ENCODE measurements at places on chromosomes 16 and 17.

GRCh38 chr16:55471448-55472097, 7.4 kb upstream of the MMP2 start:
- DNase-seq, result no peak

- DNase-seq, result no peak
These were observed 53.8 kb upstream of the LYRM9 start for GRCh38 chr17:27947005-27947406.

- DNase-seq, result no peak
These were observed 34.3 kb upstream of the RPRML start for GRCh38 chr17:47013341-47013740.

DNA sequence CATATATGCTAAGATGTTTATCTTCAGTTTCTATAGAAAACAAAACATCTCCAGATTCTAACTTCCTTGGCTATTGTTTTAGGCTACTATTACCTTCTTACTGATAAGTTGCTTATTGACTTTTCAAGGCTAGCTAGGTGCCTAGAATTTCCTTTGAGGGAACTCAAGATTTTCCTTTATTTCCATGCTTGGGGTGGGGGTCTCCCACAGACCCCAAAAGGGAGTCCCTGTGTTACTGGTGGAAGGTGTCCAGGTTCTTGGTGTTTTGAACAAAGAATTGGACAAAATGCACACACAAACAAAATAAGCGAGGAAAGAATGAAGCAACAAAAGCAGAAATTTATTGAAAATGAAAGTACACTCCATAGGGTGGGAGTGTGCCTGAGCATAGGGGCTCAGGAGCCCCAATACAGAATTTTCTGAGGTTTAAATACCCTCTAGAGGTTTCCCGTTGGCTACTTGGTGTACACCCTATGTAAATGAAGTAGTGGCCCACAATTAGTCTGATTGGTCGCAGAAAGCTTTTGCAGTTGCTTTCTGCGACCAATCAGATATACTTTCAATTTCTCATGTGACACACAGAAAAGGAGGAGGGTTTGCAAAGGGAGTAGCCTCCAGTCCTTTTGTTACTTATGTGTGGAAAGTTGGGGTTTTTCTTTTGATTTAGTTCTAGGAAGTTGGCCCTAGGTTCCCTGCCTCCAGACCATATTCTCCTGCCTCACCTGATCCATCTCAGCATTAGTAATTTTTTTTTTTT, 67.5 kb downstream of the MARF1 start:
- no peak for DNase-seq

- DNase-seq, result peak; percentile 47
These were observed 21.1 kb downstream of the WIPI1 start for GRCh38 chr17:68435876-68436842.

GRCh38 chr17:19973156-19973555, 4.5 kb downstream of the AKAP10 start:
- DNase-seq, result no peak

DNA sequence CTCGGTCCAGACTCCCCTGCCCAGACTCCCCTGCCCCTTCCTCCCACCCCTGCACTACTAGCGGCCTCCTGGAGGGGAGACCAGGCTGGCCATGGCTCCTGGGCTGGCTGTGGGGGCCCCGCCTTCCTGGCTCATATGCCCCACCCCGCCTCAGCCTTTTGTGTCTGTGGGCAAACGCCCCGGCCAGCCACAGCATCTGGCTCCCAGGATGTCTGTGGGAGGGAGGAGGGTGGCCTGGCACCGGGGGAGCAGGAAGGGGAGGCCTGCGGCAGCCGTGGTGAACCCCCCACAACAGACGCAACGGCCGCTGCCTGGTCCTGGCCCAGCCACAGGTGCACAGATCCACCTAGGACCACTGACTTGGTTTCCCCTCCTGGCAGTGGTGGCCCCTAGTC, 32.9 kb downstream of the BAHCC1 start:
- peak; percentile 86 for DNase-seq

DNA sequence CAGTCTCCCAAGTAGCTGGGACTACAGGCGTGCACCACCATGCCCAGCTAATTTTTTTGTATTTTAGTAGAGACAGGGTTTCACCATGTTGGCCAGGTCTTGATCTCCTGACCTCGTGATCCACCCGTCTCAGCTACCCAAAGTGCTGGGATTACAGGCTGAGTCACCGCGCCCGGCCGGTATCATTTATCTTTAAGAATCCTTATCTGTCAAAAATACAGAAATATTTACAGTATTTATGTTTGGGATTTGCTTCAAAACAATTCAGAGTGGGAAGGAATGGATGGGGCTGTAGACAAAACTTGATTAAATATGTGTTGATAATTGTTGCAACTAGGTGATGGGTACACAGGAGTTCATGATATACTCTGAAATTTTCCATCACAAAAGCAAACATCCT, 2.9 kb downstream of the BECN1 start:
- DNase-seq, result no peak

GRCh38 chr16:30896889-30897733, 697 bp downstream of the CTF1 start:
- DNase-seq, result peak; percentile 91

DNA sequence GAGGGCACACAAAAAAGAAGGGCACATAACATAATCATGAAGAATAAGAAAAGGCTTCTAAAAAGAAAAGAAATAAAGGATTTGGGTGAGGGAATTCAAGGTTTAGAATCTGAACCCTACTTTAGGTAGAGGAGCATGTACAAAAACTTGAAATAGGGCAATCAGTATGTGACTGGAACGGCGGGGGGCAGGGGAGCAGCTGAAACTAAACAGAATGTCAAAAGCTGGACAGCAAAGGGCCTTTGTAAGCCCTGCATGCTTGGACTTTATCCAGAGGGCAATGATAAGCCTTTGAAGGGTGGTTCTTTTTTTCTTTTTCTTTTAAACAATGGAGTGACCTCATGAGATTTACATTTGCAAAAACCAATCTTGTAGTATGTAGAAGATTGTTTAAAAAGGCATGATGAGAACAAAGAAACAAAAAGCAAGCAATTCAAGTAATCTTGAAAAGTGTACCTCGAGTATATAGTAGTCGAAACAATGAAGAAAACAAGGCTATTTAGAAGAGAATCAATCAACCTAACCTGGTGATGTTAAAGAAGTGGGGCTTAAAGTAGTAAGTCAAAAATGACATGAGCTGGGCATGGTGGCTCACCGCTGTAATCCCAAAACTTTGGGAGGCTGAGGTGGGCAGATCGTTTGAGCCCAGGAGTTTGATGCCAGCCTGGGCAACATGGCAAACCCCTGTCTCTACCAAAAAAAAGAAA, 46.7 kb upstream of the ANKFY1 start:
- peak; percentile 31 for DNase-seq

DNA sequence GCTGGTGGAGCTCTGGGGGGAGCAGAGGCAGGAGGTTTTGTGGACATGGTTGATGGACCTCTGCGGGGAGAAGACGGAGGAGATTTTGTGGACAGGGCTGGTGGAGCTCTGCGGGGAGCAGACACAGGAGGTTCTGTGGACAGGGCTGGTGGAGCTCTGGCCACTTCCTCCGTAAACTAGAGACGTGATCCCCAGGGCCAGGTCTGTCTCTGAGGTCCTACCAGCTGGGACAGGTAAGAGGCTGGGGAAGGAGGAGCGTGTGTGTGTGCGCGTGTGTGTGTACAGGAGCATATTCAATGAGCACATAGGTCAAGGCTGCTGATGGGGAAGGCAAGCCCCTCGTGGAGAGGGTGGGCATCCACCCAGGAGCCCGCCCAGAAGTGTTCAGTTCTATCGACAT, 20.6 kb downstream of the RPH3AL start:
- no peak for DNase-seq

GRCh38 chr16:58853854-58854791, 120.0 kb upstream of the GOT2 start:
- no peak for DNase-seq

DNA sequence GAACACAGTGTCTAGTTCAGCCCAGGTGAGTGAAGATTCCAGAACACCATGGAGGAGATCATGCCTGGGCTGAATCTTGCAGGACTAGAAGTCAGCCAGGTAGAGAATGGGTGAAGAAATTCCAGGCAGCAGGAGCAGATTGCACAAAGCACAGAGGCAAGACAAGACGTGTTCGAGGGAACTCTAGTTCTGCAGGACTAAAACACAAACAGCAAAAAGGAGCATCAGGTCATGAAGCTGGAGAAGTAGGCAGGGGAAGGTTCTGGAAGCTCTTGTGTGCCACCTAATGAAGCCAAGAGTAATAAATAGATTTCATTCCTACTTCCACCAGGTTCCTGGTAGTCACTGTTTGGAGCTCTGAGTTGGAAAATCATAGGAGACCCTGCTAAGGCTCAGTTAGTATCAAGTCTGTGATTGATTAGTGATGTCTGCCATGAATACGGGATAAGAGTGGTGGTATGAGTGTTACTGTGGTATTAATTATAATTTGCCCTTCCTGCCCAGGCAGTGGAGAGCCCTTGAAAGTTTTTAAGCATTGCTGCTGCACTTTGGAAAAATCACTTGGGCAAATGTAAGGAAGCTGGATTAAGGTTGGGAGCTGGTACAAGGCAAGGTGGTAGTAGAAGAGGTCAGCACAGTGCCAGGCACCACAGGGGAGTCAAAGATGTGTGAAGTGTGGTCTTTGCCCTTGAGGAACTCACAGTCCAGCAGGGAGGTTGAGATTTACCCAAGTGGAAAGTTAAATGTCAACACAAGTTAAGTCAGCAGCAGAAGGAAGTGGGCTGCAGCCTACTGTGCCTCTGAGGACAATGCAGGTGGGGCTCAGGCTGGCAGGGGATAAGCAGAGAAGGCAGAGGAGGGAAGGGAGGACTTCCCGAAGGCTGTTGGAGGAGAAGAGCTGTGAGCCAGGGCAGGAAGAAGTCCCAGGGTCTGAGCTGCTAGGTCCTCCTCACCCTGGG, 13.5 kb upstream of the FOXN1 start:
- no peak for DNase-seq

DNA sequence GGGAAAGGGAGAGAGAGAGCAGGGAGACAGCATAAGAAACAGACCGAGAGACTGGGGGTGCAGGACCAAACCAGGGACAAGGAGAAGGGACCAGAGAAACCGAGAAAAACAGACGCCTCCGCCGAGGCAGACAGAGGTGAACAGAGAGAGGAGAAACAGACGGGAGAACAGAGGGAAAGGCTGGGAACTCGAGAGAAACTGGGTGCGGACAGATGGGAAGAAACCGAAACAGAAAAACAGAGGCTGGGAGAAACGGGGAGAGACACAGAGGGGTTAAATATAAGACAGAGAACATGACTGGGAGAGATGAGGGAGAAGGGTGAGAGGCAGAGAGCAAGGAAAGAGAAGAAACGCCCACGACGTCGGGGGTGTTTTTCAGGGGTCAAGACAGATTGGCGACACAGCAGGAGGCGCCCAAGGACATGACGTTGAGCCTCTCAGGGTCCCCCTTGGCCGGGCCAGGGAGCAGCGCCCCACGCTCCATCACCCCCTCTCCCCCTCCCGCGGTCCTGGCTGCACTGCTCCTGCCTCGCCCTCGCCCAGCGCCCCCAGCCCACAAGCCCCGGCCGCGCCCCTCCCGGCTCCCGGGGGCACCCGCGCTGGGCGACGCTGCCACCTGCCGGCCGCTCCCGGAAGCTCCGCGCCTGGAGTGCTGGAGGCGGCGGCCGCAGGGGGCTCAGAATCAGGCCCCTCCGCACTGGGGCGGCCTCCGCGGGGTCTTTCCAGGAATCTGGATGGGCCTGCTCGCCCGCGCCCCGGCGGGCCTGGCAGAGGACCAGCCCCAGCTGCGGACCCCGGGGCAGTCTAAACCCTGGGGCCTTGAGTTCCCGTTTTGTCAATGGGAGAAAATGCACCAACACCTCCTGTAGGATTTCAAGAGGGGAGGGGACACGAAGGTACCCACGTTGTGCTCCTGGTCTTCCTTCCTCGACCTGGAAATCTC, 1.3 kb upstream of the TMEM92 start:
- peak; percentile 38 for DNase-seq

DNA sequence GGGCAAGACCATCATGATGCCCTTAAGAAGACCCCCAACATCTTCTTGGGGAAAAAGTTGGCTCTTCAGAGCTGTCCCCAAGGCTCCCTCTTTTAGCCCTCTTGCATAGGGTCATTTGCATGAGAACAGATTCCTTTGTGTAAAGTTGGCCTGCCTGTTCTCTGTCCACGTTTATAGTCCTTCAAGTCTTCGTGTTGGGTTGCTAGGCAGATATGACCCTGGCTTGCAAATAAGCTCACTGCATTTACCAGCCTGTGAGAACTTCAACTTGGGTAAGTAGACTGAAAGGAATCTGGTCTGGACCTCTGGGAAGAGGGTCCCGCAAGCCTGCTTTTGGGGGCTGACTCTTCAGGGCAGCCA, 2.9 kb downstream of the ARSG start:
- no peak for DNase-seq

DNA sequence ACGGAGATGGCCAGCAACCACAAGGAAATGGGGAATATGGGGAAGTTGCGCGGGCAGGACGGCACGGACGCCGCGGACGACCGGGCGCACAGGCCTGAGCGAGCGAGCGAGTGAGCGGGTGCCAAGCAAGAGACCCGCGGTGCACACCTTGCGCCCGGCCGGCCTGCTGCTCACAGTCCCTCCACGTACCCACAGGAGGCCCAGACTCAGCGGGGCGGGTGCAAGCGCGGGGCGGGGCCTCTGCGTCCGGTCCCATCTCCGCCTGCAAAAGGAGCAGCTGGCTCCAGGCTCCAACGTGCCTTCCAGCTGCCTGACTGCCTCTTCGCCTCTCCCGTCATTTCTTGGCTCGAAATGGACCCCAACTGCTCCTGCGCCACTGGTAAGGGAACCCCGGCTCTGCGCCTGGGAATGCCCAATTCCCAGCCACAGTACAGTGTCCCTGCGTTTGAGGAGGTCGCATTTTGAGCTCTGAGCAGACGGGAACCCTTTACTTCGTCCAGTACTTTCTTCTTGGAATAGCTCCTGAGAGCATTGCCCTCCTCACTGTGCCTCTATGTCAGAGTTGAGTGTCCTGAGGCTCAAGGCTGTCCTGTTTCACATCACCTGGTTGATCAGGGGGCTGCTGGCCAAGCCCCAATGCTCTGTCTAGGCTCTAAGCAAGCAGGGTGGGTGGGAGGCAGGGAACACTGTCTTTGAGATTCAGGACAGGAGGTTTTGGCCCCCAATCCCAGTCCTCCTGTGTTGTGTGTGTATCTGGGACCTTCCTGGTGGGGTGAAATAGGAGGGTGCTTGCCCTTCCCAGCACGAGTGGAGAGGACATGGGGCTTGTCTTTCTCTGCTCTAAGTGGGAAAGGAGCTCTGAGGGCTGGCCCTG, 8.1 kb upstream of the MT1E start:
- peak; percentile 45 for DNase-seq

- no peak for DNase-seq
These were observed 631 bp downstream of the NXPH3 start for GRCh38 chr17:49576088-49576916.

DNA sequence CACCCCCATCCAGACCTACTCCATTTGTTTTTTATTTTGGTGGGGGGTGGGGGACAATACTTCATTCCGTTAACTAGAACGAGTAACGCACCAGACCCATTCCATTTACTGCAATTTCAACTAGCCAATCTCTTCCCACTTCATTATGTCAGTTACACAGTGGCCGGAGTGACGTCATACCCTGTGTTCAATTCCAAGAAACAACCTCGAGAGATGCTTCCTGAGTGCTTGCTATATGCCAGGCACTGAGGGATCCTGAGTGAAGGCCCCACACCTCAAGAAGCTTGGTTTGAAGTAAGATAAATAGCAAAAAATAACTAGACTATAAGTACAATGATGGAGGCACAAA, 9.1 kb upstream of the SIAH1 start:
- DNase-seq, result no peak

GRCh38 chr16:79206889-79207288, 393.6 kb downstream of the MAF start:
- DNase-seq, result no peak
